ENCODE measurements at places on chromosomes 6 and 20.

DNA sequence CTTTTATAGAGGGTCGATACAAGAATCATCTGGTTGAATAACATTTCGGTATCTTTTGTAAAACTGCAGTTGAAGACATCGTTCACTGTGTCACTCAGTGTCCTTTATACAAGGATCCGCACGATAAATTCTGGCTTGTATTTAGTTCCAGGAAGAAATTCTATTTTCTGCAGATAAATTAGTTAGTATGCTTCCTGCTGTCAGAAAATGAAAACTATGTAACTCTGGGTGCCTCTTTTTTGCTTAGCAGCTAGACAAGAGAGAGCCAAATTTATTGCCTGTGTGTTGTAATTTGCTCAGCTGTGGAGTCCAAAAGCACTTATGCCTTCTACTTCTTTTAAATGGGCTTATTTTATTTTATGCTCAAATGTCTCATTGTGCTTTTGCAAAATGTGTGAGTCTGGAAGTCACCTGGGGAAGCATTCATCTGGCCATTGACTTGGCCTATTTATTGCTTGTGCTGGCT is 56.5 kb upstream of the KCNK16 start:
- DNase-seq: no peak

DNA sequence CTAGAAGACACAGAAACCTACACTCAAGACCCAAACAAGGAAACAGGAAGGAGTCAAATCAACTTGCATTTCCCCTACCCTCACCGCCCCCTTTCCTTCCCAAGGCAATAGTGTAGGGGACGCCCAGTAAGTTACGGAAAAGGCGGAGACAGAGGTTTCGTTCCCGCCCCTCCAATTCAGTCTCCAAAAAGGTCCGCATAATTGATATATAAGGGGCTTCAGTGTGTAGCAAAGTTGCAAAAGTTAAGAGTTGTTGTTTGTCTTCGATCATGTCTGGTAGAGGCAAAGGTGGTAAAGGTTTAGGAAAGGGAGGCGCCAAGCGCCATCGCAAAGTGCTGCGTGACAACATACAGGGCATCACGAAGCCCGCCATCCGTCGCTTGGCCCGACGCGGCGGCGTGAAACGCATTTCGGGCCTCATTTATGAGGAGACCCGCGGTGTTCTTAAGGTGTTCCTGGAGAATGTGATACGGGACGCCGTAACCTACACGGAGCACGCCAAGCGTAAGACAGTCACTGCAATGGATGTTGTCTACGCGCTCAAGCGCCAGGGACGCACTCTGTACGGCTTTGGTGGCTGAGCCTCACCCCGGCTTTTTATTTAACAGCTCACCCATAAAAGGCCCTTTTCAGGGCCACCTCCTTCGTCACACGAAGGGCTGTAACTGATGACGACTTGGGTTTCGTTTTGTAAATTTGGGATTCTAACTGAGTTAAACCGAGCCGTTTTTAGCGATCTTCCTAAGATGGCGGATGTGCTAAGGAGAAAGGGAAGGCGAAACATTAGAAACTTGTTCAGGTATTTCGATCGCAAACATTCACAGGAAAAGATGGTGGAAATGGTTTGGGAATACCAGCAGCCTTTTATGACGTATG is 124.6 kb upstream of the BTN3A2 start:
- peak; percentile 88 for DNase-seq

DNA sequence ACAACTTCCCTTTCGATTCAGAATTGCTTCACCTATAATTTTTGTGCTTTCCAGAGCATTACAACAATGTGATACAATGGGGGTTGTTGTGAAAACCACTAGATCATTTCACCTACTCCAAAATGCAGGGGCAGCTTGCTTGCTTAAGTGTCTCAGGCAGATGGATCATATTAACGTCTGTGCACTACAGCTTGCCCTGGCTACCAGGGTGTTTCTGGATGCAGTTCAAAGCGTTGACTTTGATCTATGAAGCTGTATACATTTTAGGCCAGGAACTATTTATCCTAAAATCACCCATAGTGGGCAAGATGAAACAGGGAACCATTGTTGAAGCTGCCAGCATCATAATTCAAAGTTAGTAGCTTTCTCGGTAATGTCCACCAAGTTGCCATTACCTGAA is 339.5 kb upstream of the HSF2 start:
- no peak for DNase-seq

GRCh38 chr20:64129146-64129782 is 21.9 kb upstream of the NPBWR2 start:
- DNase-seq: no peak
